ENCODE measurements at places on chromosomes 5 and 9.
A peak's percentile ranks its signal among the peaks of the same experiment; 100 is the strongest.

DNA sequence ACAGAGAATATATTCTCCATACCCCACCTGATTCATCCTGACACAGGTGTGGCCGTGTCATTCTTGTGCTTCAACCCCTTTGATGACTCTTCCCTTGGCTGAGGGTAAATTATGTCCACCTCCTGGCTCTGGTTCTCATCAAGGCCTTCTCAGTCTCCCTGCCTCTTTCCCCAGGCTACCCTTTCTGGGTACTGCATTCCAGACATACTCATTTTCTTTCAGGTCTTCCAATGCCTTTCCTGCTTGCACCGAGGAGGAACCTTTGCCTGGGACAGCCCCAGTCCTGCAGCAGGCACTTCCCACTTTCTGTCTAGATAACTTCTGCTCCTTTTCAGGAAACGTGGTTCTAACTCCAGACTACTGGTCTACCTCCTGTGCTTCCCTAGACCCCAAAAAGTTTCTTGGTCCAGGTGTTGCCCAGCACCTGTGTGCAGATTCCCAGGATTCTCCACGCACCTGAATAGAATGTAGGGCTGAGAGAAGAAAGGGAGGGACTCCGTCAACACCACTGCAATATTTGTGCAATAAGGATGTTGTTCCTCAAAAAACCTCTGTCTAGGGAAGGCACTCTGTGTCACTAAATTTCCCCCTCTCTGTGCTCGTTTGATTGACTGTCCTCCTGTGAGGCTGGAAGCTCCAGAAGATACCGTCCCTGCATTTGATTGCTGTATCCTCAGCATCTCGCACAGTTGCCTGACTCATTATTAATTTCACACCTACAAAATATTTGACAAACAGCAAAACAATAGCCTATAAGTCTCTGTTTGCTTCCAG is 255.4 kb upstream of the NFIL3 start:
- ATAC-seq: no peak

DNA sequence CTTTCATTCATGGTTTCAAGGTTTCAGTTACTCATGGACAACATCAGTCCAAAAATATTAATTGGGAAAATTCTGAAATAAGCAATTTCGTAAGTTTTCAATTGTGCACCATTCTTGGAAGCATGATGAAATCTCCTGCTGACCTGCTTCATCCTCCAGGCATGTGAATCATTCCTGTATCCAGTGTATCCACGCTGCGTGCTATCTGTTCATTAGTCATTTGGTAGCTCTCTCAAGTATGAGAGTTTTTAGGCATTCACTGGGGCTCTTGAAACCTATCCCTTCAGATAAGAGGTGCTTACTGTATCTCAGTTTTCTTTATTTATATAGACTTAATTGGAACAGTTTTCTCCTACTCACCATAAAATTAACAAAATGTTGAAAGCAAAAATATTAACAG is 293.0 kb downstream of the CDH12 start:
- no peak for ATAC-seq

- no peak for ATAC-seq
These were observed 34.3 kb downstream of the SLC44A1 start for GRCh38 chr9:105278751-105279150.

- peak; percentile 90 for ATAC-seq
These were observed 39.9 kb downstream of the MVB12B start for GRCh38 chr9:126366366-126367011.

GRCh38 chr5:137506296-137506695 is 7.2 kb upstream of the SPOCK1 start:
- no peak for ATAC-seq

GRCh38 chr9:121386442-121387175 is 16.6 kb upstream of the STOM start:
- ATAC-seq: no peak

DNA sequence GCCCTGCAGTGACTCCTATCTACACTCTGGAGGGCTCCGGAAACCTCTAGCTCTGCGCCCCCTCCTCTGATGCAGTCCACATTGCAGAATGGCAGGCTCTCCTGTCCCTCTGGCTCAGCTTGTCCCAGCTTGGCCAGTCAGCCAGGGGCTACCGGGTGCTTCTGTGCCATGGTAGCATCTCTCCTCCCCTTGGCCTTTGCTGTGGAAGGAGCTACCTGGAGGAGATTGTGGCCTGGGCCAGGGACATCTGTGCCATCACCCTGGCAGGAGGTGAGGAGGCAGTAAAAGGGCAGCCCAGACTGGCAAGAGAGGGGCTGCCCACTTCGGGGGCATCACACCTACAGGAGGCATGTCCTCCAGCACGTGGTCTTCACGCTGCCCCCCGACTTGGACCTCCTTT is 38.1 kb upstream of the FCN1 start:
- ATAC-seq: no peak

- no peak for ATAC-seq
These were observed 83.0 kb downstream of the ELAVL2 start for GRCh38 chr9:23743036-23743435.

- ATAC-seq: no peak
These were observed 61.7 kb downstream of the HSPA4 start for GRCh38 chr5:133113331-133114061.

GRCh38 chr5:134083517-134083916 is 31.0 kb upstream of the TCF7 start:
- no peak for ATAC-seq

Measured in gastroesophageal sphincter (tissue), 4 donors.